ENCODE measurements at places on chromosomes 2 and 18.

- no peak for DNase-seq
Observed at GRCh38 chr2:3706892-3707291, 3.5 kb downstream of the DCDC2C start.

DNA sequence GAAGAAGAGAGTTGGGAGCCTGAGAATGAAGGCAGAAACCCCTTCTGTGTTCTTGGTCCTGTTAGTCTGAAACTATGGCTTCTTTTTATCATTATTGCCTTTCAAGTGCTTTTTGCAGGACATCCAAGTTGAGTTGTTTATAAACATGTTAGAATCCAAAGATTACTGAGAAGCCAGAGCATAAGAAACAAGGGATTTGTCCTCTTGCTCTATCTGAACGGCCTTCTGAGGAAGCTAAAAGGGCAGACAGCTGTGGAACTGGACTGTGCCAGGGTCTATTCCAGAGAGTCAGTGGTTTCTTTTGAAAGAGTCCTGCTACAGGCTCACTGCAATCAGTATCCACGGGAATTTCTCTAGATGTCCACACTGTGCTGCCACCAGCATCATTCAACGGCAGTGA, 86.6 kb downstream of the ARHGAP28 start:
- no peak for DNase-seq

DNA sequence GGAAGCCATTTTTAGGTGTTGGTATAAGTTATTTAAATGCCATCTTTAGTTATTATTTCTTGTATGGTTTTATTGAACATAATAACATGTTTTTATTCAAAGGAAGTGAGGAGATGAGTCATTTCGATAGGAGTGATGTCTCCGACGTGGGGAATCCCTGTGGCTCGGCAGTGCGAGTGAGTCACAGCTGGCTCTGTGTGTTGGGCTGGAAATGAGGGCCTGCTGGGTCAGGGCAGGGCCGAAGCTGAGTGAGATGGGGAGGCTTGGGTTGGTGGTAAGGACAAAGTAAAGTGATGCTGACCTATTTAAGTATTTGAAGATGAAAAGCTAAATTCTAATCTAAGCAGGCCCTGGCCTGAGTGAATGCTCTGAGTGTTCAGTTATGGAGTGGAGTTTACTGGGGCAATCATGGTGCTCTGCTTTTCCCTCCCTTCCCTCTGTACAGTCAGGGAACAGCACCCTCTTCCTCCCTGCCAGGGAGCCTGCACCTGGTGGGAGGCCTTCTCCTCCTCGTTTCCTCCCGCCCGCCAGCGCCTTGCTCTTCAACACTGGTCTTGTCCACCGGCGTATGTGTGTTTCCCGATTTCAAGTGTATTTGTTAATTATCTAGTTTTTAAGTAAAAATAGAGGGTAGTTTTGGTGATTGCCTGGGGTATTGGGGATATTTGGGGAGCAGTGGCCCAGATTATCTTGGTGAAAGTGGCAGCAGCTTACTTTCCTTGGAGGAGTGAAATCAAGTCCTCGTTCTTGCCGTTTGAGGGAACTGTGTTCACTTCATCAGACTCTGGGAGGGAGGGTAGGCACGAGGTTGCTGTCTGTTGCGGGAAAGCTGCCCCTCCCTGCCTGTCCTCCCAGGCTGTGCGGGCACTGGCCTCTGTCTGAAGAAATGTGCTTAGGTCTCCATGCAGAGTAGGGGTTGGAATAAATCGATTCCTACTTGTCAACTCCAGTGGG, 157.0 kb downstream of the LDLRAD4 start:
- DNase-seq: no peak

- no peak for DNase-seq
Observed at GRCh38 chr2:206127656-206128055, 31.6 kb downstream of the NDUFS1 start.

DNA sequence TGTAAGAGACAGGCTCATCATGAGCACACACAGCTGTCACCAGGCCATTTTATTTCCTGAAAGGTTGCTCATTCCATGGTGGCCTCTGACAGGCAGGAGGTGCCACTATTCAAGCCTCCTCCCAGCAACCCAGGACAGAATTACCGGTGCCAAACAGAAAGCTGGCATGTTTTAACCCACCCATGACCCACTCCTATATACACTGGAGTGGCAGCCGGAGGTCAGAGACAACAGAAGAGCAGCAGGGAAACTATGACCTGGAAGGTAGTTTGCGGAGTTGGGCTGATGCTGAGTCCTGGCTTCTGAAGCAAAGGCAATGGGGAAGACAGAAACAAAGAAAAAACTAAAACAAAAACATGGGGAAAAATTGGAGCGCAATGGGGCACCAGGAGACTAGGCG, 2.3 kb downstream of the RFTN2 start:
- DNase-seq: no peak

DNA sequence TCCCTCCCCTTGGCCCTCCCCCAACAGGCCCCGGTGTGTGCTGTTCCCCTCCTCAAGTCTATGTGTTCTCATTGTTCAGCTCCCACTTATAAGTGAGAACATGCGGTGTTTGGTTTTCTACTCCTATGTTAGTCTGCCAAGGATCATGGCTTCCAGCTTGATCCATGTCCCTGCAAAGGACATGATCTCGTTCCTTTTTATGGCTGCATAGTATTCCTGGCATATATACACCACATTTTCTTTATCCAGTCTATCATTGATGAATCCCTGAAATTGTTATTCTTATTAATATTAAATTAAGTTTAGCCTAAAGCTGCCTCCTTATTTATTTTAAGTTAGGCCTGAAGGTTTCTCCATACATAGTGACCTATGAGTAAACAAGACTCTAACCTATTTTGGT, 18.8 kb upstream of the RAB31 start:
- DNase-seq: no peak

GRCh38 chr2:127515383-127515915, 10.8 kb downstream of the IWS1 start:
- DNase-seq: no peak

GRCh38 chr2:160469164-160469563, 24.4 kb downstream of the RBMS1 start:
- no peak for DNase-seq

GRCh38 chr2:228527197-228527881, 345.9 kb upstream of the SPHKAP start:
- no peak for DNase-seq

- DNase-seq: no peak
Observed at GRCh38 chr2:226362980-226363379, 436.6 kb downstream of the IRS1 start.

DNA sequence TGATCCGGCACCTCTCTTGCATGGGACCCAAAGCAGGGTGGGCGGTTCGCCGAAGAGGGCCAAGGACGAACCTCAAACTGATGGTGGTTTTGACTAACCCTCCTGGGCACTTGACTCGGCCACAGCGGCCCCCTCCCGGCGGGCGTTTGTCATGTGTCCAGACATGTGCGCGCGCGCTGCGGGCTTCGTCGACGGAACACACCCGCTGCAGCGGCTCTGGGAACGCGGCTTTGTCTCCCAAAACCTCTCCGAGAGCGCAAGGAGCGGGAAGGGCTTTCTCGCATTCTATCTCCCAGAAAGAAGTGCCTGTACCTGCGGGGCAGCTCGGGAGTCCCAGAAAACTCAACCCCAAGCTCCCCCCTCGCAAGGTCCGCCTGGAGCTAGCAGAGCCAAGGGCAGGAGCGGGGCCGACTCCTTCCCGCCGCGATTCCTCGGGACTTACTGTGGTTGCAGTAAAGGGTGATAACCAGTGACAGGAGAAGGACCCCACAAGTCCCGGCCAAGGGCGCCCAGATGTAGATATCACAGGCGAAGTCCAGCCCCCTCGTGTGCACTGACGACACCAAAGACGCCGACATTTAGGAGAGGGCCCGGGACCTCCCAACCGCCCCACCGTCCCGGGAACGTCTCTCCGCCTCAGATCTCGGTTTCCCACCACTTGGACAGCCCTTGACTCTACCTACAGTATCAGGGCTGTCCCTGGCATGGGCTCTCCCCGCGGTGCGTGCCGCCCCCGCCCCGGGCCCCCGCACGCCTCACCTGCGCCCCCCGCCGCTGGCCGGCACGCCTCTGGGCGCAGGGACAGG, 1.6 kb downstream of the CD8A start:
- DNase-seq: no peak

DNA sequence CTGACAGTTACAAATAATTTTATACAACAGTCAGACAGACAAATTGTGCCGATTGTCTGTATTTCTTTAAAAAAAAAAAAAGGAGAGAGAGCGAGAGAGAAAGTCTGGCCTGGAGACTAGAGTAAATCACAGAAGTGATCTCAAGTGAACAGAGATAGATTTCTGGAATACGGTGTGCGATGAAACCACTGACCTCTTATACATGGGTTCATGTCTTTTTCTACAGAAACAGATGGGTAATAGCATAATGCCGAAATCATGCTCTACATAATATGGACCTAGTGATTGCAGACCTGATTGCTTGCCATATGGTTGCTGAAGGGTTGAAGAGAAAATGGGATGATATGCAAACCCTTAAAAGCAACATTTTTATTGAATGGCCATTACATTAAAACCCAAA, 403.3 kb upstream of the FANCL start:
- no peak for DNase-seq

GRCh38 chr2:46615986-46616485, 136.7 kb downstream of the TMEM247 start:
- no peak for DNase-seq

- DNase-seq: no peak
Observed at GRCh38 chr2:44372246-44372645, 10.5 kb downstream of the CAMKMT start.

DNA sequence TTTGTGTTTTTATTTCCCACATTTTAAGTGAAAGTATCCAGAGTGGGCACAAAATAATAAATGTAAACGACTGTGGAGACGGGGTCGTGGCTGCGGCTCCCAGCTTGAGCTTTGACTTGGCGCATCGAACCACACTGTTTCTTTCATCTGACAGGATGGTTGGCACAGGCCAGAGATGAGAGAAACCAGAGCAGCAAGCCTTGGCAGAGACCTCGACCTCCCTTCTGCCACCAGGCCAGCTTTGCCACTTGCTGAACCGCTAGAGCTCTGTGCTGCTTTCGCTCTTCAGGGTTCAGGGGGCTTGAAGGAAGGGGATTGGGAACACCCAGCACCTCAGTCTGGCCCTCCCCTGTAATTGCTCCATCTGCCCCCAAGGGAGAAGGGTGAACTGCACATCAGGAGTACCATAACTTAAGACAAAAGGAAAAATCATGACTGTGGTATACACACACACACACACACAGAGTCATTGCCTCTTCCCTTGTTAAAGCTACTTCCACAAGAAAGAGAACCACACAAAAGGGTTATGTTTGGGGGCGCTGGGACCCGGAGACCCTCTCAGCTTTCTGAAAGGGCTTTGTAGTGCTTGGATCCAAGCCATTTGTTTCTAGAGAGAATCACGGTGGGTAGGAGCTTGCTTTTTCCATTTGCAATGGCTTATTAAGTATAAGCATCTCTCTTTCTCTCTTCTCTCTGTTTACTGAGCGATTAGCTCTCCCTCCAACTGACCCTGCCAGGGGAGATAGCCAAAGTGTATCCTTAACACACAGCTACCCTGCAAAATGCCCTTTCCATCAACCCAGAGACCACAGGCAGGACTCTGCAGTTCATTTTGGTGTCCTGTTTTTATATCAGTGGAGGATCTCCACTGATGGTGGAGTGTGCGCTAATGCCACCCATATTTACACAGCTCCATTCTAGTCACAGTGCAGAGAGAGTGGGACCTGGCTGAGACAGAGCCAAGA, 23.0 kb downstream of the POU3F3 start:
- no peak for DNase-seq

- no peak for DNase-seq
Observed at GRCh38 chr18:2958819-2959298, 54.1 kb downstream of the LPIN2 start.

DNA sequence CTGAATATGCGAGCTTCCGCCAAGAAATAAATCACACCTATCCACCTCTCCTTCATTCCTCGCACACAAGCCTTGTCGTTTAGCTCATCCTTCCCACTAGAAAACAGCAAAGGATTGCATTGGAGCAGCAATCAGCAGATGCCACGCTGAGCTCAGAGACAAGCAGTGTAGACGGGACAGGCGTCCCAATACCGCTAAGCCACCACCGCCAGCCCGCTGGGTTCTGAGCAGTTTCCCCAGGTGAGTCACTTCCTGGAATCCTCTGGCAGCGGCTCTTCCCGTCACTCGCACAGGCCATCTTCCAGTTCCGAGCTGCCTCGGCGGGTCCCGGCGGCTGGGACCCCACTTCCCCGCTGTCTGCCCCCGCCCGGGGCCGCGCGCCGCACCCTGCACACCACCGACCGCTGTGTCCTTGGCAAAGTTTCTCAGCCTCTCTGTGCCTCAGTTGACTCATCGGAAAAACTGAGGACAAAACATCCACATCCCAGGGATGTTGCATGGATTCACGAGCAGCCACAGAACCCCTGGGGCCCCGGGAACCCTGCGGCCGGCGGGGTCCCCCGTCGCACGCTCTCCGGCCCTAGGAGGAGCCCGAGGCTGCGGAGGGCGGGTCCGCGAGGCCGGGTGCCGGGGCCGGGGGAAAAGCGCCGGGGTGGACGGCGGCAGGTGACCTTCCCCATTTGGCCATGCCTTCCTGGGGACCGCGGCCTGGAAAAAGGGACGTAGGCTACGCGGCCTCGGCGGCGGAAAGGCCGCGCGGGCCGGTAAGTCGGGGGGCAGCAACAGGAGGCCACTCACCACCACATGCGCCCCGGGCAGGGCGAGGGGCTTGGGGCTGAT, 573 bp downstream of the KDSR start:
- peak; percentile 70 for DNase-seq

DNA sequence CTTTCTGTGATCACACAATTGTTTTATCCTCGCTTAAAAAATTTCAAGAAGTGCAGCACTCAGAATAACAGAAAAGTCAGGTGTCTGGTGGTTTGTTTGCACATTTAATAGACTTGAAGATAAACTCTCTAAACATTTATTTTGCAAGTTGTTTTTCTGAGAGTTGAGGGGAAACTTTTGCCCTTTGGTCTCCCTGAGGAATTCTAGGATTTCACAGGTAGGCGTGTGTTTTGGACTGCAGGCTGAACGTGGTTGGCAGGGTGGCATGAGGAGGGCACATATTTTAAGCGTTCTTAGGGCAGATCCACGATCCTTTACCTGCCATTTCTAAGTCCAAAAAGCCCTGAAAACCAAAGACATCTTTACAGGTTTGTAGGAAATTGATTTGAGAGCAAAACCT, 188.6 kb downstream of the NEDD4L start:
- DNase-seq: no peak

GRCh38 chr2:159128191-159128590, 158.3 kb downstream of the WDSUB1 start:
- DNase-seq: no peak

- DNase-seq: no peak
Observed at GRCh38 chr2:241721852-241722251, 12.6 kb upstream of the D2HGDH start.

DNA sequence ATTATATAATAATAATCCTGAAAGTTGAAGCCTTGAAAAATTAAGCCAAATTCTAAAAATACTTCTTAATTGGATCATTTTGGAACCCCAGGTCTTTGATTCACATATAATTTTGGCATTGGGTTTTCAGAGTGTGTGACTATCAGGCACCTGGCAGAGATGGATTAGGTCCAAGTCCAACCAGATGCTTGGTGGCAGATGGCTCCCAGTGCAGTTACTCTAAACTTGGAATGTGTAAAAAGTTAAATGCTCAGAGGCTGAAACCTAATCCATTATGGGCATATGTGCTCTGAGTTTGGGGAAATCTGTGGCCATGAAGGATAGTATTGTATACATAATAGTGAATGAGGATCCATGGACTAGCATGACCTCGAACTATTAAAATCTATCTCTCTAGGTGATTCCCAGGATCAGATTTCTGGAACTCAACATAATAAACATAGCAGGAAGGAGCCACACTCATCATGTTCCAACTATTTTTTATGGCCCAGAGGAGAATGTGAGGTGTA, 333.0 kb downstream of the RPRM start:
- no peak for DNase-seq

- DNase-seq: peak; percentile 73
Observed at GRCh38 chr2:64404743-64405142, 49.2 kb upstream of the LGALSL start.

- DNase-seq: no peak
Observed at GRCh38 chr2:220466251-220466691, 838.8 kb downstream of the SLC4A3 start.

Measured in right lobe of liver (tissue), 6 donors.